ENCODE measurements at places on chromosomes 2 and 18. TPM values are rescaled to one million over a fixed set of nuclear protein-coding genes. Genes with fewer than 3 reads are reported as not detected.

The ATP5MC3 gene
- 157 TPM for total RNA-seq

The MEMO1 gene
- 34.8 TPM for total RNA-seq

The RND3 gene
- total RNA-seq: 1,266 TPM

The APCDD1 gene
- 3.5 TPM for total RNA-seq

The EPAS1 gene
- total RNA-seq: 132 TPM

GRCh38 chr2:59184276-59185020 lies 943.3 kb upstream of the FANCL start:
- peak; percentile 43 for DNase-seq

DNA sequence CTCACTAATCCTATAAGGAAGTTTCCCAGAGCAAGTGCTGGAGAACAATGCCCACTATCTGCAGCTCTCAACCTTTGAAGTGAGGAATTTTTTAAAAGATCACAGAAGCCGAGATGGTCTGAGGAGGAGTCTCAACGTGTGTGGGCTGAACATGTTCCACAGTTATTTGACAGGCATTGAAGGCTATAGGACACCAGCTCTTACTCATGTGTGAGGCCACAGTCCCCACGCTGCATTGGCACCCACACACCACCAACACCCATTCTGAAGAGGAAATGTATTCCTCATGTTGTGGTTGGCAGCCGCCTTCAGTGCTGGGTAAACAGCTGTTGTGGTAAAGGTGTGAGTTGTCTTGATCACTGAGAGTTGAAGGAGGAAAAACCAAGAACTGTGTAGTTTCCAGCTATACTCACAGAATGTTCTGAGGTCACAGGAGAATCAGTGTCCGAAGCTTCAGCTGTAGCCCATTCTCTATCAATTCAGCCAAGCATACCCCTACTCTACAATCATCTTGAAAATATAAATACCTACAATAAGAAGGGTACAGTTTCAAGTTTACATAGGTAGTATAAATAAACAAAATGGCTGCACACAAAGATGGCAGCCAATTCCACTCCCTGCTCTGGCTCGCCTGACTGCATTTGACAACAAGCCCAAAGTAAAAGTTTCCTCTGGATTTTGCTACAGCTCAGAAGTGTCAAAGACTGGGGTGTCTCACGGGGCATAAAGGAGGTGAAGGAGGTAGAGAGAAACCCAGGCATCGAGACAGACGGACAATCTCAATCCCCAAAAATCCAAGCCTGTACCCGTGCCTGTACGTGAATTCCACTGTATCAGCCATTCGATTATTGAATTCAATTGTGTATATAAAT lies 12.1 kb downstream of the CD226 start:
- no peak for DNase-seq

- DNase-seq: no peak
Observed at GRCh38 chr18:43079422-43079821, 36.1 kb downstream of the RIT2 start.

- DNase-seq: peak; percentile 58
Observed at GRCh38 chr2:71510196-71510807, 56.9 kb downstream of the DYSF start.

DNA sequence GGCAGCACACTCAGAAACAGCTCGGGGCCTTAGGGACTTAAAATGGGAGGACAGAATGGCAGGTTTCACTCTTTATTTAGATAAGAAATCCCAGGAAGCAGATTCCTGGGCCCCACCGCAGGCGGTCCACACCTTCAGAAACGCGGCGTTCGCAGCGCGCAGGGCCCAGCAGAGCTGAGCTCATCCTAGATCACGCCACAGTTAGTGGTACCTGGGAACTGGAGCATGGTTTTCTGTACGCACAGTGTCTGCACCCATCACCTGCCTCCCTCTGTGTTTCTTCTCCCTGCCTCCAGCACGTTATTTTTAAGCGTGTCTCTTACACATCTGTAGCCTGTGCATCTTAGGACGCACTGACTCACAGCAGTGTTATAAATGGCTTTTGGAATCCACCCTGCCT lies 242.1 kb downstream of the ALPK2 start:
- DNase-seq: no peak

GRCh38 chr18:48859311-48860268 lies 91.2 kb downstream of the SMAD7 start:
- no peak for DNase-seq

- no peak for DNase-seq
Observed at GRCh38 chr2:64379186-64379585, 74.8 kb upstream of the LGALSL start.

DNA sequence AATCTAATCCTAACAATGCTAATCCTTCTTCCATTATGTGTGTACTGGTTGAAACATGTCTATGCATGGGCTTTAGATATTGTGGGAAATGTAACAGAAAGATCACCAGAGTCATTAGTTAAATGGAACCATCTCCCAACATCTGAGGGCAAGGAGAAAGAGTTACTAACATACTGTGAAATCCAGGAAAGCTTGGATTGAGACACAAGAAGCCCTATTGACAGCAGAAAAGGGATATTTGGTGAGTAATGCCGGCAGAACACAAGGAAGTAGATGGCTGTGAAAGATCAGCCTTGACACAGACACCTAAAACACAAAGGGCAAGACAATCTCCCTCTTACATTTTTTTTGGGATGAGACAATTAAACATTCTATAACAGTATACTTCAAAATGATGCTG lies 28.5 kb upstream of the LAMA1 start:
- DNase-seq: no peak

- peak; percentile 11 for DNase-seq
Observed at GRCh38 chr2:241686324-241686649, 328 bp downstream of the DTYMK start.
